Stimulated activated CD4-positive, alpha-beta T cell treated with anti-CD3 and anti-CD28 coated beads, Interleukin-1b, Interleukin-23, amount 100 ng/mL, for 48 hours (primary cell): ENCODE measurements at places on chromosomes 12 and 14.

- no peak for DNase-seq
Observed at GRCh38 chr14:71668186-71668912, 263.9 kb upstream of the RGS6 start.

GRCh38 chr14:70186900-70187451 is 1.8 kb downstream of the SLC8A3 start:
- DNase-seq = peak; percentile 6

GRCh38 chr12:107325075-107325608 is 231.8 kb upstream of the CRY1 start:
- DNase-seq = no peak

GRCh38 chr14:69532561-69533340 is 41.9 kb downstream of the CCDC177 start:
- DNase-seq = no peak

DNA sequence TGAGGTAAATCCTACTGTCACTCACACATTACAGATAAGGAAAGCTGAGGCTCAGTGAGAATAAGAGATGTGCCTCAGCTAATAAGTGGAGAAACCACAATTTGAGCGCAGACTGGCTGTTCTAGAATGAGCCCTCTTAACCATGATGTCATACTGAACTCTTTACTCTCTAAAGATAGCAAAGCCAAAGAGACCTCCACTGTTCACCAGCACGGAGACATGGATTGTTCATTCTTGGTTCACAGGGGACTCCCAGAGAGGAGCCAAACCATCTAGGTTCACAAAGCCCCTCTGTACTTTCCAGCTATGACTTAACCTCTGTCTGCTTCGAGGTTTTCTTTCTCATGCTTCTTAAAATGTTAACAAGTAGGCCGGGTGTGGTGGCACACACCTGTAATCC is 32.7 kb upstream of the YARS2 start:
- DNase-seq = no peak

DNA sequence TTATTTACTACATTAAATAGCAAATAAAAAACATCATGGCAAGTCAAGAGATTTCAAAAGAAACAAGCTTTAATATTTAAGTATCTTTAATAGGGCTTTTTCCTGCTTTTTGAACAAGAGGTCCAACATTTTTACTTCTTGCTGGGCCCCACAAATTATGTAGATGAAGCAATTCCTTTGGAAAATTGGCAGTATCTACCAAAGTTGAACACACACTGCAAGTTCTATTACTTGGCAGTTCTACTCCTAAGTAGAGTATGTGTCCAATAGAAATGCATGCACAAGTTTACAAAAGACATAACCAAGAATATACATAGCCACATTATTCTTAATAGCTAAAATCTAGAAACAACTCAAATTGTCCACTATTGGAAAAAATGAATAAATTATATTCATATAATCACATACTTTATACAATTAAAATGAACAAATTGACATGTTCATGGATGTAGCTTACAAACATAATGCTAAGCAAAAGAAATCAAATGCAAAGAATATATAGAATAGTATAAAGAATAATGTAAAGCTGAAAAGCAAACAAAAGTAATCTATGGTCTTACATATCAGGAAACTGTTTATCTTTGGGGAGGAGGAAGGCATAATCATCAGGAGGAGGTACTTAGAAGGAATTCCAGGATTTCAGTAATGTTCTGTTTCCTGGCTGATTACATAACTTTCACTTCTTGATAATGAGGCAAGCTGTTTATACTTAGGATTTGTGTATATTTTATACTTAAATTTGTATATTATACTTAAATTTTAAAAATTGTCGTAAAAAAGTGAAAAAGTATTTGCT is 6.5 kb upstream of the TMBIM4 start:
- DNase-seq = no peak

DNA sequence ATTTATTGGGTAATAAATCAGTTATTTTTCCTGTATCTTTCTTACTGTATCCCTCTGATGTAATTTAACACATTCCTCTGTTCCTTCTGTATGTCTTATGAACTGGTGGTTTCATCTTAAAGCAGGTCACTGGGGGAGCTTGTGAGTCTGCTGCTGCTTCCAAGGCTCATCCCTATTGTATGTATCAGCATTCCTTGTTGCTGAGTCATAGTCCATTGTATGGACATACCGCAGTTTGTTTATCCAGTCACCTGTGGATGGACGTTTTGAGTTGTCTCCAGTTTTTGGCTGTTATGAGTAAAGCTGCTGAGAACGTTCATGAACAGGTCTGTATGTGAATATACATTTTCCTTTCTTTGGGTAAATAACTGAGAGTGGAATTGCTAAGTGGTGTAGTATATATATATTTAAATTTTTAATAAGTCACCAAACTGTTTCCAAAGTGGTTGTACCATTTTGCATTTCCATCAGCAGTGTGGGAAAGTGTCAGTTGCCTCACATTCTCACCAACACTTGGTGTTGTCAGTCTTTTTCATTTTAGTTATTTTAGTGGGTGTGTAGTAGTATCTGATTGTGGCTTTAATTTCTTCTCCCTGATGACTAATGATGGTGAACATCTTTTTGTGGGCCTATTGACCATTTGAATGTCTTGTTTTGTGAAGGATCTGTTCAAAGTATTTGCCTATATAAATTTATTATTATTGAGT is 82.7 kb downstream of the BEGAIN start:
- no peak for DNase-seq
